ENCODE measurements at places on chromosomes 2 and 18.

- DNase-seq: no peak
These were observed 277.7 kb upstream of the FBXO11 start for GRCh38 chr2:48183991-48184390.

DNA sequence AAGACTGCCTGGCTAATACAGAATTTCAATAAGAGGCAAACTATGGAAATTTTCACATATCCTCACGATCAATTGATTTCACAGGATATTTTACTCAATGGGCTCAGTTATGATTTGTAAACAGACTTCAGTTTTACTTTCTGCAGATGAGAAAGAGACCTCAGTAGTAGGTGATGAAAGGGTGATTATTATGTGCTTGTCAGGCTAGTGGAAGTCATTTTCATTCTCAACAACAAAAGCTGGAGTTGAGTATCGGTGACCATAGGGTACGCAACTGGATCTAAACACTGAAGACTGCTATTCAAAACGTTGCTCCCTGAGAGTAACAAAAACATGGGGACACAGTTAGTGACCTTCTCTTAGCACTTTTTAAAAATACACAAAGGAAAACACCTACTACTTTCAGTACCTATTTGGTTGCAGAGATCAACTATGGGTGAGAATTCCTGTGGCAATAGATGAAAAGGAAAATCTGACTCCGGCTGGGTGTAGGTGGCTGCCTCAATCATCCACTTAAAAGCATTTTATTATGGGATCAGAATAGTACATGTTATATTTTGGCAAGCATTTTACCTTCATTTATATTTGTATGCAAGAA, 126.2 kb upstream of the VRK2 start:
- DNase-seq: no peak

- no peak for DNase-seq
These were observed 36.7 kb downstream of the LMAN2L start for GRCh38 chr2:96703021-96703751.

GRCh38 chr2:239339726-239340601, 60.9 kb downstream of the HDAC4 start:
- DNase-seq: no peak

- no peak for DNase-seq
These were observed 151.8 kb upstream of the STK17B start for GRCh38 chr2:196322973-196323810.

- no peak for DNase-seq
These were observed 273.1 kb upstream of the SLC8A1 start for GRCh38 chr2:40725040-40725439.

- no peak for DNase-seq
These were observed 531.2 kb upstream of the SMIM21 start for GRCh38 chr18:75958683-75959082.

DNA sequence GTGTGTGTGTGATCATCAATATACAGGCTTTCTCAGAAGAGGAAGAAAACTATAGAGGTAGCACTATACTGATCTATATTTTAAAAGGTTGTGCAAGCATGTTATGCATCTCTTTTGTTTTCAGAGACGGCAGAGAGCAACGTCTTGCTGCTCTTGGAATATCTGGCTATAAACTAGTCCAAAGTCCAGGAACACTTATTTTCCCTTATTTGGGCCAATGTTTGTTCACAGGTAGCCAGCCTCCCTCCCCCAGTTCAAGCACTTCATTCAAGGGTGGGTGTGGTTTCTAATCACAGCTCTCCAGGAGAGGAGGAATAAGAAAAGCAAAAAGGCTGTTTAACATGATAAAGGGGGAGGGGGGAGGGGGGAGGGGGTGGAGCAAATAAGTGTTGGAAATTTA, 4.2 kb downstream of the FZD5 start:
- DNase-seq: no peak

DNA sequence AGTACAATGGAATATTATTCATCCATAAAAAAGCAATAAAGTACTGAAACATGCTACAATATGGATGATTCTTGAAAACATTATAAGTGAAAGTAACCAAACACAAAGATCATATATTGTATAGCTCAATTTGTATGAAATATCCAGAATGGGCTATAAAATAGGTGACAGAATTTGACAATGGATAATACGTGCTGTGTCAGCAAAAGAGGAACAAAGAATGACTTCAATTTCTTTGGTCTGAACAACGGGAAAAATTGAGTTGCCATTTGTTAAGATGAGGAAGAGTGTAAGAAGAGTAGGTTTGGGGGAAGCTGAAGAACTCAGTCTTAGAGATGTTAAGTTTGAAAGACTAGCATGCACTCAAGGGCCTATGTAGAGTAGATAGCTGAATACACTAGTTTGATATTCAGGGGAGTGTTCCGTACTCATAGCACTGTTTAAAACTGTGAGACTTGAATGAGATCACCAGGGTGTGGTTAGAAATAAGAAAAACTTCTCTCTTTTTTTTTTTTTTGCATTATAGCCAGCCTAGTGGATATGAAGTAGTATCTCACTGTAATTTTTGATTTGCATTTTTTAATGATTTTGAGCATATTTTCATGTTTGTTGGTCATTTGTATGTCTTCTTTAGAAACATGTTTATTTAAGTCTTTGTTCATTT, 213.6 kb downstream of the NR4A2 start:
- no peak for DNase-seq

- no peak for DNase-seq
These were observed 2.9 kb upstream of the ARPC2 start for GRCh38 chr2:218214116-218214515.

DNA sequence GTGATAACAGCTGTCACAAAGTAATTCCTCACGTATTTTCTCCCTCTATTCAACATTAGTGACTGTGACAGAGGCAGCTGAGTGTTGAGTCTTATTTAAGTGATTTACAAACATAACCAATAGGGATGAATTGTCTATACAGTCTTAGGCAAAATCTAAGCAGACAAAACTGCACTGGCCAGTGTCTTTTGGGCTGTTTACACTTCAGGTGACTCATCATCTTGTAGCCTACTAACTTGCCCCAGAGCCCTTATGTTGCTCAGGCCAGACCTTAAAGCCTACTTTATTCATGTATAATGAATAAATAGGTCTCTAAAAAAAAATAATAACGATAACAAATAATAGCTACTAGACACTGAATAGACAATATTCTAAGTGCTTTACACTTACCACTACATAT, 17.2 kb downstream of the THOC1 start:
- no peak for DNase-seq

GRCh38 chr2:39867268-39867667, 88.2 kb upstream of the THUMPD2 start:
- DNase-seq: no peak

GRCh38 chr2:23498943-23499342, 114.0 kb downstream of the KLHL29 start:
- no peak for DNase-seq
